ENCODE measurements at places on chromosomes 5 and 9.

- DNase-seq: no peak
Observed at GRCh38 chr5:1380011-1380817, 35.3 kb upstream of the CLPTM1L start.

GRCh38 chr5:92850886-92851285 lies 730.1 kb downstream of the NR2F1-AS1 start:
- no peak for DNase-seq

- DNase-seq: no peak
Observed at GRCh38 chr5:21574961-21575360, 1278.2 kb downstream of the CDH12 start.

- DNase-seq: no peak
Observed at GRCh38 chr9:111957856-111958631, 61.4 kb downstream of the UGCG start.

DNA sequence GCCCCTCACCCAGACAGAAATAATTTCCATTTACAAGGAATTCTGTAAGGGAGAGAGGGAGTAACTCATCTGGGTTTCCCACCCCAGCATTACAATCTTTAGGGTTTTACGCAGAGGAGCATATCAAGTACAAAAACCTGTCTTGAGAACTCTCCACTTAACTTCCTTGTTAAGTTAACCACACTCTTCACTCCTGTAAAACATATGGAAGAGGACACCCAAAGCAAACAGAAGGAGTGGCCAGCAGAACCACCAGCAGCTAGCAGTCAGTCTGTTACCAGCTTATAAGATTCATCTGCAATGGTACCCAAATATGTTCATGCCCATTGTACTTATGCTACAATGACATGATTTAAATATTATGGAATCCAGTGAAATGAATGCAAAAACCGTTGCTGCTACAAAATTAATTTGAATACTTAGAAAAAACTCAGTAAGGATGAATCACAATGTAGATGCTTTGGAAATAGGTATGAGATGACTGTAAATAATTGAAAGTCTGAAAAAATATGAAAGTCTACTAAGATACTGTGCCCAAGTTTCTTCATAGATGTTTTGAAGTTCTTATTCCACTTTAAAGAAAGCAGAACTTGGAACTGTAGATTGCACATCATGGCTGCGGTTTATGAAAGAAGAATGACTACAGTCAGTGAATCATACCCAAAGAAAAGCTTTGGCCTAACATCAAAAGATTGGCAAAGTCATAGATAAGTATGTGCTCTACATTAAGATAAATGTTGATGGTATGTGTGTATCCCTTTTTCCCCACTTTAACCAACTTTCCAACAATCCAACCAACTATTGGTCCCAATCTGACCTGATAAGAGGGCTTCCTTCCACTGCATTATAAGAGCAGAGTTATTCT lies 233.6 kb downstream of the ACTL7B start:
- no peak for DNase-seq

- DNase-seq: no peak
Observed at GRCh38 chr5:137916923-137917322, 27.7 kb downstream of the PKD2L2 start.

GRCh38 chr9:137689745-137690529 lies 71.1 kb downstream of the EHMT1 start:
- no peak for DNase-seq

DNA sequence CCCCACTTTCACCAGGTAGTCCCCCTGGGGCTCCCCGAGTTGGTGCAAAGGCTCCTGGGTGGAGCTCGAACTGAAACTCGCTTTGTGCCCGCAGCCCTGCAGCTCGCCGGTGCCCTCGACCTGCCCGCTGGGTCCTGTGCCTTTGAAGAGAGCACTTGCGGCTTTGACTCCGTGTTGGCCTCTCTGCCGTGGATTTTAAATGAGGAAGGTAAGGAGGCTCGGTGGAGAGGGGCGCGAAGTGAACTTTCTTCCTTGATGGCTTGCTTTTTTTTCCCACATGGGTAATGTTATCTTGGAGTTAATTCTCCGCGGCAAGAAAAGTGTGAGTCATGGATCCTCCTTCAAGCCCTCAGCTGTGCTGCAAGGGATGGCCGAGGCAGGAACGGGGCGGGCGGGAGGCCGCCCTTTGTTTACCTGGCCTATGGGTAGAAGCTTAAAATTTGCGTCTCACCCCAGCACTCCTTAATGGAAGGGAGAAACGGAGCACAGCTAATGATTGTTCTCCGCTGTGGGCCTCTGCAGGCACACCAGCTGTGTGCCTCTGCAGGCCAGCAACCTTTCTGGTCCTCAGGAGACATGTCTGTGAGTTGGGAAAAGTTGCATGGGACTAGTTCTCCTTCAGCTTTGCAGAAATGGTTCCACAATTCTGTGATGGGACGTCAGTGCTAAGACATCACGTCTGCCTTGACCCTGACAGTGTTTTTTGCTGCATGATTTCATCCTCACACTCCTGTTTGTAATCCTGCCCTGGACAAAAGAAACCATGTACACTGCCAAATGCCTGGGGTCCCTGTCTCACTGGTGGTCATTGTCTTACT lies 1.1 kb downstream of the MAMDC2 start:
- no peak for DNase-seq

DNA sequence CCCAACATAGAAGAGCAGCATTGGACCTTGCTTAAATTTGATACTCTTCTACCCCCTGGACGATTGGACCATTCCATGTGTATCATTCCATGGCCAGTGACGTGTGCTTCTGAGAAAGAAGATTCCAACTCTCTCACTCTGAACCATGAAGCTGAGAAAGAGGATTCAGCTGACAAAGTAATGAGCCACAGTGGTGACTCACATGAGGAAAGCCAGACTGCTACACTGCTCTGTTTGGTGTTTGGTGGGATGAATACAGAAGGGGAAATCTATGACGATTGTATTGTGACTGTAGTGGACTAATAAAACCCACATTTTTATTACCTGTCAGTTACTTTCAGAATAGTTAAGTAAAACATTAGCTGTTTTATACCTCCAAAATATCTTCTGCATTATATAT lies 7.5 kb downstream of the HSPA5 start:
- peak; percentile 36 for DNase-seq

GRCh38 chr5:71522151-71522550 lies 65.0 kb upstream of the MCCC2 start:
- DNase-seq: no peak

DNA sequence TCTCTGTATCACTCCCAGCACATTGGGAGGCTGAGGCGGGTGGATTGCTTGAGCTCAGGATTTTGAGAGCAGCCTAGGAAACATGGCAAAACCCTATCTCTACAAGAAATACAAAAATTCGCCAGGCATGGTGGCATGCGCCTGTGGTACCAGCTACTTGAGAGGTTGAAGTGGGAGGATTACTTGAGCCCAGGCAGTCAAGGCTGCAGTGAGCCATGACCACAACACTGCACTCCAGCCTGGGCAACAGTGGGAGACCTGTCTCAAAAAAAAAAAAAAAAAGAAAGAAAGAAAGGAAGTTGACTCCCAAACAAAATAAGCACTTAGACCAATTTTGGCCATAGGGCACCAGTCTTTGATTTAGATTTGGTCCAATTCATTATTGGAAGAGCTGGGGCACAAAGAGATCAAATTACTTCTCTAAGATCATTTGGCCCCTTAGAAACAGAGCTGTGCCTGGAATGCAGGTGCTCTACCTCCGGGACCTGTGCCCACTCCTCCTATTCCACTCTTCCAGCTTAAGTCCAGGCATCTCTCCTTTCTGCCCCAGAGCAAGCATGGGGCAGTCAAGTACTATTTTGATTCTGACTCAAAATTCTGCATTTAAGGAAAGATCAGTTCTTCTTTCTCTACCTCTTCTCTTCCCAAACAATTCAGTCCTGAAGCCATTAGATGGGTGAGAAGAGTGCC lies 59.0 kb downstream of the ALDH7A1 start:
- DNase-seq: no peak

- no peak for DNase-seq
Observed at GRCh38 chr9:76528642-76529190, 69.7 kb downstream of the GCNT1 start.

GRCh38 chr5:178438796-178439195 lies 151.4 kb downstream of the COL23A1 start:
- no peak for DNase-seq

- DNase-seq: no peak
Observed at GRCh38 chr9:8679371-8679822, 879.8 kb upstream of the DMAC1 start.

GRCh38 chr5:97618721-97619120 lies 435.7 kb upstream of the RIOK2 start:
- no peak for DNase-seq

DNA sequence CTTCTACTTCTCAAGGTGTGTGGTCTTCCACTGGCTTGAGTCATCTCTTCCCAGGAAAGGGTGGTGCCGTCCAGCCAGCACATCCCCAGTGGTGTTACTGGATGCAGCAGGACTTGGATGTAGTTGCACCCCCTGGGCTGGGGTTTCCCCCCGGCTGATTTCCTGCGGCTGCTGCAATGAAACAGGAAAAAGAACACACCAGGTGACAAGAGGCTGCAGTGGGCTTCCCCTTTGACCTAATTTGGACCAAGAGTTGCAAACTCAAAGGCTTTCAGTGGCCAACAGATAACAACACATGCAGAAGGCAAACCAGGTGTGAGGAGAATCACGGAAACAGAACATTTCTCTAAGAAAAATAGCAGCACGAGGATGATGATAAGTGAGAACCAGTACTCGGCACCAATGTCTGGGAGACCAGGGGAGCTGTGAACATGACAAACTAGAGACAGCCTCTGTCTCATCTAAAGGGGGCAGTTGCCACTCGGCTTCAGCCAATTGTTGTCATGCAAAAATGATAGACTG lies 83.7 kb downstream of the PDE6A start:
- DNase-seq: no peak

GRCh38 chr5:179265514-179266290 lies 79.6 kb downstream of the ADAMTS2 start:
- no peak for DNase-seq

- no peak for DNase-seq
Observed at GRCh38 chr9:12065050-12065449, 628.1 kb upstream of the TYRP1 start.

- no peak for DNase-seq
Observed at GRCh38 chr9:128051932-128052709, 15.0 kb downstream of the NAIF1 start.

- no peak for DNase-seq
Observed at GRCh38 chr5:54570916-54571315, 53.4 kb downstream of the SNX18 start.

DNA sequence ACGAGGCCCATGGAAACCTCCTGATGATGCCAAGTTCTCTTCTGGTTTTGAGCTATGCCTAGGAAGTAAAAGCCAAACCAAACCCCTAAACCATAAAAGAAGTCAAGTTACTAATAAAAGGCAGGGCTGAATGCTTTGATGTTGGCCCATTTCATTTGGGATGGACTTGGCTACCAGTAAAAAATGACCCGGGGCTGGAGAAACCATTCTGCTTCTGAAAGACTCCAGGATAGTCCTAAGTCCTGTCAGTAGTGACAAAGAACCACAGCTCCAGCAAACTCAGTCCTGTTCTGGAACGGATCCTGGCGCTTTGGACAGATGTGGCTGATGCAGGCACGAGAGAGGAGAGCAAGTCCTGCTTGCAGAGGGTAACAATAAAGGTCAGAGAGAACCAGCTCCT lies 68.6 kb downstream of the SH3PXD2B start:
- no peak for DNase-seq

GRCh38 chr5:2758632-2759031 lies 7.2 kb upstream of the IRX2 start:
- no peak for DNase-seq

GRCh38 chr9:99748266-99748665 lies 73.4 kb upstream of the NR4A3 start:
- DNase-seq: no peak

DNA sequence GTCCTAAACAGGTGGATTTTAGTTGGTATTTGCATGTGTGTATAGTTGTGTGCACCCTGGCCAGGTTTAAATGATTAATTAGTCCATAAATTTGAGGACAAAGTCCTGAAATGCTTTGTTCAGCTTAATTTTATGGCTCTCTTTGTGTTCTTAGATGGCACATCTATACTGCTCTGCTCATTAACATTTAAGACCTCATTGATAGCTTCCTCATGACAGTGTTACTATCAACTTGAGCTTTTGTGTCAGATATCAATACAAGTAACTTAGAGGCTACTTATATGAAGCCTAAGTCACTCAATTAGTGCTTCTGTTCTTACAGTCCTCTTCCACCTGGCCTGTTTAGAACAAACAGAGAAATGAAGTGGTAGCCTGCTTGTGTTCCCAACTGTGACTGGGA lies 240.9 kb downstream of the TRPM3 start:
- DNase-seq: no peak

DNA sequence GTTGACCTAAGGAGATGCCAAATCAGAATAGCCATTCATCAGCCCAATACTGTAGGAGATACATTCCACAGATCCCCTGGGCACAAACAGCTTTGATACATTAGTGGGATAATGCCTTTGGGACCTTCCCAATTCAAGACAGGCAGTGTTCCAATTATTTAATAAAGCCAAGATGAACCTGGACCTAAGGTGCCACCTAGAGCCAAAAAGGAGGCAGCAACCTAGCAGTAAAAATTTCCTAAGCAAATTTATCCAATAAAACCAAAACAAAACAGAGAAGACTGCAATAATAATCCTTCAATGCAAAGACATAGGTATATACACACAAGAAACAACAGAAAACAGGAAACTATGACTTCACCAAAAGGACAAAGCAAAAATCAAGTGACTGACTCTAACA lies 253.0 kb downstream of the HINT1 start:
- no peak for DNase-seq

- DNase-seq: no peak
Observed at GRCh38 chr9:28899267-28899666, 1326.0 kb upstream of the C9orf72 start.

DNA sequence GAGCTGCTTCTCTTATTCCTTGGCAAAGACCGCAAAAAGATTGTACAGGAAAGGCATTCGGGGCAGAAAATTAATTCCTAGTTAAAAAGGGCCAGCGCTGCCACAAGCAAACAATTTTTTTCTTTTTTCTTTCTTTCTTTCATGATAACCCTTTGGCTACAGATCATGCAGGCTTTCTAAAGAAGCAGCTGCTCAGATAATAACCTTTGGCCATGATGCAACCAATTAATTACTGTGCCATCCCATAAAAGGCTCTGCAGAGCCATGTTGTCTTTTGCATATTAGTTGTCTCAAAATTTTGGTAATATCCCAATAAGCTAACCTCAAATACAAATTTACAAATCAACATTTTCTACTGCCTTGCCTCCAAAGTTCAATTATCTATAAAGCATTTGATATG lies 758.4 kb upstream of the SEMA6A start:
- no peak for DNase-seq

- no peak for DNase-seq
Observed at GRCh38 chr9:79975621-79976256, 404.0 kb downstream of the TLE4 start.

- no peak for DNase-seq
Observed at GRCh38 chr9:16294133-16294770, 576.2 kb downstream of the BNC2 start.

GRCh38 chr5:172305380-172305779 lies 21.8 kb upstream of the UBTD2 start:
- no peak for DNase-seq

GRCh38 chr9:98551511-98552286 lies 157.0 kb downstream of the GABBR2 start:
- no peak for DNase-seq
